NCI-H1417 treated with DMSO at 0.1 percent for 48 hours (cell line): ENCODE measurements at places on chromosomes 3 and 15.

GRCh38 chr15:101373577-101373976 lies 78.5 kb upstream of the SNRPA1 start:
- DNase-seq, result no peak

- no peak for DNase-seq
Measured at GRCh38 chr3:197592361-197593045, 36.7 kb upstream of the BDH1 start.

- no peak for DNase-seq
Measured at GRCh38 chr3:30167541-30168011, 438.8 kb upstream of the TGFBR2 start.

GRCh38 chr3:196339493-196340254 lies 1.5 kb upstream of the TM4SF19 start:
- no peak for DNase-seq

DNA sequence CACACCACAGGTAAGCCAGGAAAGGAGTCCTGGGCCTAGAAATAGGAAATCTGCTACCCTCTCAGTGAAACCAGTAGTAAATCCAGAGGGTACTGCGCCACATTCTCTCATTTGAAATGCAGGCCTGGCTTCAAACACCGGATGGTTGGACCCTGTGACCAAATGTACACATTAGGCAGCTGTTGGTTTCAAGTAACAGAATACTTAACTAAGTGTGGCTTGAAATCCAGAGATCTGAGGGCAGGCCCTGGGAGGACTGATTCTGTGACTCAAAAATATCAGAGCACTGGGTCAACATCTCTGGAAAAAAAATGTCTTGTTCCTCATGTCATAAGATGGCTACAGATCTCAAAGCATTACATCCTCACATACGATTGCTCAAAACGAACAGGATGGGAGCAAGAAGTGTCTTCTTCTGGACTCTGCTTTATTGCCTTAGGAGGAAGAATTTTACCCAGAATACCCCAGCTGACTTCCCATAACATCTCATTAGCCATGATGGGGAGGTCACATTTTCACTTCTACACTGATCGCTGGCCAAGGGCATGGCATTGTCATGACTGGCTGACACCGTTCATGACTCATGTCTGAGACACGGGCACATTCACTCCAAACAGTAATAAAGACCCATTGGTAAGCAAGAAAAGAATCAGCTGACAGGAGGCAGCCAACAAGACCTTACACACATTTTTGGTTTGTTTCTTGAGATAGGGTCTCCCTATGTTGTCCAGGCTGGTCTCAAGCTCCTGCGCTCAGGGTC lies 166.0 kb downstream of the ARRDC4 start:
- DNase-seq, result no peak

GRCh38 chr3:87614998-87615397 lies 338.6 kb upstream of the POU1F1 start:
- no peak for DNase-seq

GRCh38 chr3:46719044-46719565 lies 1.4 kb upstream of the PRSS50 start:
- no peak for DNase-seq

DNA sequence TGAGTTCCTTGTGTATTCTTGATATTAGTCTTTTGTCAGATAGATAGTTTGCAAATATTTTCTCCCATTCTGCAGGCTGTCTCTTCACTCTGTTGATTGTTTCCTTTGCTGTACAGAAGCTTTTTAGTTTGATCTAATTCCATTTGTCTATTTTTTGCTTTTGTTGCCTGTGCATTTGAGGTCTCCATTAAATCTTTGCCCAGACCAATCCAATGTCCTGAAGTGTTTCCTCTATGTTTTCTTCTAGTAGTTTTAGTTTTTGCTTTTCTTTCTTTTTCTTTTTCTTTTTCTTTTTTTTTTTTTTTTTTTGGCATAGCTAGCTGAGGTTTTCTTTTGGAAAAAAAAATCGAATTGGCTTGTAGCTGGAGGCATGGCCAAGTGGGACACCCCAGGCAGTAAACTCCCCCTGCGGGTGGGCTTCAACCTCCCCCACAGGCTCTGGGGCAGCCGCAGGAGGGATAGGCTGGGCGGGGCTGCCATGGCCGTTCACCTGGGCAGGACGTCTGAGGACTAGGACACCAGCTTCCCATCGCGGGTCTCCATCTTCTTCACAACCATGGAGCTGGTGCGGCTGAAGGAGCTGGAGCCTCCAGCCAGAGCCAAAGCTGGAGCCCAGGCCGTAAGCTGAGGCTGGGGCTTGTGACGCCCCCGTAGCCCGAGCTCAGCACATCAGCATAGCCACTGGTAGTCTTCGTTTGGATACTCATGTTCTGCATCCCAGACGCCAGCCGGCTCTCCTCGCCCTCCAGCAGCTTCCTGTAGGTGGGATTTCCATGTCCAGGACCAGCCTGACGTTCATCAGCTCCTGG lies 16.2 kb upstream of the PSTPIP1 start:
- no peak for DNase-seq

- DNase-seq, result no peak
Measured at GRCh38 chr3:101675709-101676215, 1.2 kb downstream of the ZBTB11 start.

- no peak for DNase-seq
Measured at GRCh38 chr15:95119041-95119610, 887.8 kb downstream of the MCTP2 start.

- DNase-seq, result no peak
Measured at GRCh38 chr3:172038798-172039435, 461 bp upstream of the FNDC3B start.

- no peak for DNase-seq
Measured at GRCh38 chr15:74413350-74414080, 20.2 kb downstream of the SEMA7A start.

- DNase-seq, result no peak
Measured at GRCh38 chr3:113055201-113055600, 64.4 kb downstream of the GTPBP8 start.

DNA sequence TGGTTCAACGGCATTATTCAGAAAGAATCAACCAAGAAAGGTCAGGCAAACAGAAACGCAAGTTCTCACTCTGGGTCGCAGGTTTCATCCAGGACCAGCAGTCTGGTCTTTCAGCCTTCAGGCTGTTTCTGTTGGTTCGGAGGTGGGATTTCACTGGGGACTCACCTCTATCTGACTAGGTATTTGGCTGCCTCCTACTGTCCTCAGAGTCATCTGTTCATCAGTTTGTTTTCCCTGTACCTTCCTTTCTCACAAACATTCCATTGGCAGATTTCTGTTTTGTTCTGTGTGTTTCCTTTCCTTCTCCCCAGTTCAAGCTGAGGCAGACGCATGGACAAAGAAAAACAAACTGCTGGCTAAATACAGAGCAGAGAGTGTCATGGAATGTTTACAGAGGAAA lies 1046.6 kb upstream of the CFAP20DC start:
- DNase-seq, result no peak

DNA sequence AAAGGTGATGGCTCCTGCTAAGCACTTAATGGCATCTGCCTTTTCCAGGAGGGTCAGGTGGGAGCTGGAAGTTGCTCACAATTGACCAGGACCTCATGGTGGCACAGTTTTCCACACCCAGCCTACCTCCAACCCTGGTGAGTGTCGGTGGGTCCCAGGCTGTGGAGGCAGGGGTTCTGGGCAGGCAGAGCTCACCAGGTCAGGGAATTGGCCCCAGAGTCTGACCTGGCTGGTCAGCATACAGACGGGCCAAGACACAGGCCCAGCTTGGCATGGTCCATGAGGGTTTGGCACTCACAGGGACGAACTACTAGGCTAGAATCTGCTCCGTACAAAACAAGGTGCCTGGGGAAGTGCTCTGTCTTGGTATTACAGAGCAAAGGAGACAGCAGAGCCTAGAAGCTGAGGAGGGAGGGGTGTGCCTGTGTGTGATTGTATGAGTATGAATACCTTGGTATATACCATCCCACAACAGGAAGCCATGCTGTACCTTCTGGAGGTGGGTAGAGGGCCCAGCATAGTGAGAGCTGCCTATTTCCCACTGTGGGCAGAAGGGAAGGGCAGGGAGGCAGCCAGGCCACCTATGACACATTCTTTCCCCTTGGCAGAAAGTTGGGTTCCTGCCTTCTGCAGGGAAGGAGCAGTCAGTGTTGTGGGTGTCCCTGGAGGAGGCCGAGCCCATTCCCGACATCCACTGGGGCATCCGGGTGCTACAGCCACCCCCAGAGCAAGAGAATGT lies 6.5 kb downstream of the APEH start:
- DNase-seq, result no peak

GRCh38 chr3:84567796-84568195 lies 391.0 kb upstream of the CADM2 start:
- no peak for DNase-seq

- no peak for DNase-seq
Measured at GRCh38 chr3:179681492-179682263, 28.8 kb downstream of the USP13 start.

- no peak for DNase-seq
Measured at GRCh38 chr15:60656041-60656440, 177.1 kb upstream of the ICE2 start.

DNA sequence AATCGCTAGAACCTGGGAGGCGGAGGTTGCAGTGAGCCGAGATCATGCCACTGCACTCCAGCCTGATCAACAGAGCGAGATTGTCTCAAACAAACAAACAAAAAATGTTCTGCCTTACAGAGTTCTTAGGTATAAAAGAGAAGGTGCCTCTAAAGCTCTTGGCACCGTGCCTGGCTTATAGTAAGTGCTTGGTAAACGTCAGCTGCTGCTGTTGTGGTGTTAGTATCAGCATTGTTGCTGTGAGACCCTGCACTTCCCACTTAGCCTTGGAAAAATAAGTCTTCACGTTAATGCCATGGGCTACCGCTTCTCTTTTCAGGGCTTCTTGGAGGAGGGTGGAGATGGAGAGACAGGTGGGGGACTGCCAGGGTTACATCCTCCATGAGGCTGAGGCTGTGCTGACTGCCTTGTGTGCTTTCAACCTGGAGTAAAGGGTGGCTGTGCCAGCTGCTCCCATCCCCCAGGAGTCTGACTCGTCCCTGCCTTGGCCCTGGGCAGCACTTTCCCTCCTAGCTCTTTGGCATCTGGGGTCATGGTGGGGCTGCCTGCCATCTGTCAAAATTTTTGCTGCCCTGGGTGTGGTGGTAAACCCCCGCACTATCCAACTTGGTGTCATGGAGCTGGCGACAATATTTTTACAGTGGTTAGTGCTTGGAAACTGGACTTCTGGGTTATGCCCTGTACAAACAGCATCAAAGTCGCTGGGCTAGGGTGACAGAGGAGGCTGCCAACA lies 17.8 kb downstream of the FLNB start:
- no peak for DNase-seq

DNA sequence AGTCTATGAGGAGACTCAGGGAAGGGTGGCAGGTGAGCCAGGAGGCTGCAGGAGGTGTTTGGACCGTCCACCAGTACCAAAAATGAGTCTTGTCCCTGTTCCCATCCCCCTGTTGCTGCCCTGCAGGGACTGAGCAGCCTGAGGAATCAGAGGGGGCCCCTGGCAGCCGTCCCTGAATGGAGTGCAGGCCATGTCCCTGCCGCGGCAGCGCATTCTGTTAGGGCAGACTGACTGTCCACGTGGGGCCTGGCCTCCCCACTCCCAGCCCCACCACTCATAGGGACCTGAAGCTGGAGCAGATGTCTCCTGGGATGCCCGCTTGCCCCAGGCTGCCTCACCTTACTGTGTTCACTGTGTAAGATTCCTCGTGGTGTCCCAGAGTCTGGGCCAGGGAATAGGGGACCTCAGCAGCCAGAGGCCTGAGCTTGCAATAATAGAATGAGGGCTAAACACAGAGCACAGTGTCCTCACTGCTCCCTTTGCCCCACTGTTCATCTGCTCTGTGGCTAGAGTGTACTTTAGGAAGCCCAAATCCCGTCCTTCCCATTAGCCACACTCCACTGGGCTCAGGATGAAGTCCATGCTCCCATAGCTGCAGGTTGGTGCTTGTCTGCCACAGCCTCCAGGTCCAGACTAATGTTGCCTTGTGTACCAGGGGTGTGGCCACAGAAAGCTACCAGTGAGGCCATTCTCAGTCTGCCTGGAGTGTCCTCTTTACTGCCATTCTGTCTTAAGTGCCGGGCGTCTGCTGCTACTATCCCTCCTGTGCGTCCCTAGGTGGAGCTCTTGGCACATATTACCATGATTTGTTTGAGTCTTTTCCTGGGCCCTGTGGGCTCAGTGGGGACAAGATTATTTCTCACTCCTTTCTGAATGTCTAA lies 63.2 kb downstream of the HCN4 start:
- DNase-seq, result peak; percentile 68

DNA sequence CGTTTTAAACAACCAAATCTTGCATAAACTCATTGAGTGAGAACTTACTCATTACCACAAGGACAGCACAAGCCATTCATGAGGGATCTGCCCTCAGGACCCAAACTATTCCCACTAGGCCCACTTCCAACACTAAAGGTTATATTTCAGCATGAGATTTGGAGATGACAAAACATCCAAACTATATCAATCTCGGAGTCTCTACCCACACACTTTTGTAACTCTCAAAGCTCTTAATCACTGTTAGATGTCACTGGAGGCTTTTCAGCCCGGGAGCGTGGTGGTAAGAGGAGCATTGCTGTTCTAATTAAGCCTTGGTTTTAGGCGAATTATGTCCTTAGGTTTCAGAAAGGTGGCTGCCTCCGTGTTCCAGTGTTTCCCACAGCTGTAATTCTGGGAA lies 86.3 kb downstream of the CNTN6 start:
- no peak for DNase-seq

GRCh38 chr3:172367205-172368105 lies 80.8 kb downstream of the GHSR start:
- DNase-seq, result no peak

- no peak for DNase-seq
Measured at GRCh38 chr3:149023951-149024350, 32.6 kb downstream of the GYG1 start.

DNA sequence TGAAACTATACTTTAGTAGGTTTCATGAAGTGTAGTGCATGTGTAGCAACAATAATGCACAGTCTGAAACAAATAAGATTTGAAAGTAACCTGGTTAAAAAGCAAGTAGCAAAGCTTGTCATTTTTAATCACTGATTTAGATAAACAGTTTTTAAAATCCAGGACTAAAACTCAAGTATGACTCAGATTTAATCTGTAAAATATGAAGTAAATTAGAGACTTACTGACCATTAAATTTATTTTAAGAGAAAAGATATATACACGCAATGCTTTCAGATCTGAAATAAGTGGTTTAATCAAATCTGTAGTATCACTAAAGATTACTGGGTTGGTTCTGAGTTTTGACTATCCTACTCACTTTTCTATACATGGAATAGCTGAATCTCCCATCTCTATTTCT lies 300.7 kb upstream of the RBMS3 start:
- no peak for DNase-seq

GRCh38 chr15:66022163-66022525 lies 152.9 kb downstream of the RAB11A start:
- DNase-seq, result no peak

DNA sequence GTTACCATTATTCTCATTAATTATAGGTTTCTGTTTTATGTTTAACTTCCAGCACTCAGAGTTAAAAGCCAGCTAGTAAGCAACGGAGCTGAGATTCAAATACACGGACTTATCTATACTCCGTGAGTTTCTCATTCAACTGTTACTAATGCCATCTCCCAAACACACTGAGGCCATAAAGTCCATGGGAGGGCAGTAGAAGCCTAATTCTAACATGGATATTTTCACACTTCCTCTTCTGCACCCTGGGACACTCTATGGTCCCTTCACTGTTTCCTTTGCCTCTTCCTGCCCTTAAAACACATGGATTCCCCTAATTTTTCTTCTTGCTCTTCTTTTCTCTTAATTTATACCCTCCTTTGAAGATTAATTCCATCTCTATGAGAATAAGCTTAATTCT lies 245.0 kb downstream of the KLF13 start:
- DNase-seq, result no peak
